ENCODE measurements at places on chromosomes 11 and 22.
A peak's percentile ranks its signal among the peaks of the same experiment; 100 is the strongest.

DNA sequence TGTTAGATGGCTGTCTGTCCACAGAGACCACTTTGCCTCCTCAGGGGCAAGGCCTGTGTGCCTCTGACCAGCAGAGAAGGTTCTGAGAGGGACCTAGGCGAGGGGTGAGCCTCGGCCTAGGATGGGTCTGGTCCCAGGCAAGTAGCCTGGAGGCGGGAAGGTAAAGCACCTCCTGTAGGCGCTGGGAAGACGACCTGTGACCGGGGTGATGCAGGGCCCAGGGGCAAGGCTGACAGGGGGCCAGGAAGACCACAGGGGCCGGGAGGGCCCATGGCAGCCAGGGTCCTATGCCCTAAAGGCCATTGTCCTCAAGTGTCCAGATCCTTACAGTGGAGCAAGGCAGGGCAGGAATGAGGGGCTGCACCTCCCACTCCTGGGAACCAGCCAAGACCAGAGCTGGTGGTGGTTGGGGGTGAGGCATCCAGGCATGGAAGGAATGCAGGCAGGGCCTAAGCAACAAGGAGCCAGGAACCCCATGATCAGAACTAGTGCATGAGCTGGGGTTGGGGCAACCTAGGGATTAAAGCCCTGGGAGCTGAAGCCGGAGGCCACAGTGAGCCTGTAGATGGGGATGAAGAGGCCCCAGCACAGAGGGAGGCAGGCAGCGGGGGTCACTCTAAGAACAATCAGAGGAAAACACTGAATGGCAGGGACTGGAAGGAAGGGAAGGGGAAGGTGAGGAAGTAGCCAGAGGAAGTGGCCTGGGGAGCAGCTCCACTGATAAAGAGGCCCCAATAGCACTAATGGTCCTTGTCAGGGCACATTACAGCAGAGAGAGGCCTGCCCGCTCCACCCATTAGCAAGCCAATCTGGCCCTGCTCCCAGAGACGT, 32.9 kb upstream of the KLHL35 start:
- no peak for DNase-seq
- no peaks in the 10 kb centered on the region for H3K36me3 ChIP-seq
- no peak overlapping the region for H3K27ac ChIP-seq
- H3K27me3 ChIP-seq = no peaks in the 10 kb centered on the region

DNA sequence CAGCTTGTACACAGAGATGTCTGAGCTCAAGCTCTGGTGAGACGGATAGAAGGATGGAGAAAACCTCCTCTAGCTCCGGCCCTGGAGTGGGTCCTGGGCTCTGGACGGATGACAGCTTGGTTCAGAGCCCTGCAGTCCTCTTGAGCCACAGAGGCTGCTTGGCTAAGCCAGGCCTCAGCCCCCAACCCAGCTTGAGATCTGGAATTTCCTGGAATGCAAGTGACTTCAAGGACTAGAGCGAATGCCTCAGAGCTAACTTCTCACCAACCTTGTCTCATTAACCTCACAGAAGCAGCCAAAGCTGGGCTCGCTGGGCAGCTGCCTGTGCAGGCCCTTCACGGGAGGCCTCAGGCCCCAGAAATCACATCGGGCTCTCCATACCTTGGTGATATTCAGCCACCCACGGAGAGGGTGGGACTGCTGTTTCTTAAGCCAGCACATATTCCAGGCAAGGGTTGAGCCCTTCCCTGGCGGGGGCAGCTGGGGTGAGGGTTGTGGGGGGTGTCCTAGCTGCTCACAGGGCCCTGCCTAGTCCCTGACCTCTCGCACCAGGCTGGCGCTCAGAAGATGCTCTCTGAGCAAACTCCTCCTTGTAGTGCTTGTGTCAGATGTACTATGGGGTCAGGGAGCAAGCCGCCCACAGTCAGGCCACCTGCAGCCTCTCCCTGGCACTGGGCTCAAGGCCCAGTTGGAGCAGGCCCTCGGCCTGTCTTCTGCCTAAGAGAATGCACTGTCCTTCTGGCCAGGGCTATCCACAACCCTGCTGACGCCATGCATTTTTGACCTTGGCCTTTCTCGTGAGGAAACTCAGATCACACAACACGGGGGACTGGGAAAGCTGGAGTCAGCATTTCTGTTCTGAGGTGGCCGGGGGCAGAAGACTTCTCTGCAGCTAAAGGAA, 73.6 kb upstream of the TTLL12 start:
- H3K36me3 ChIP-seq = no peaks in the 10 kb centered on the region
- H3K27ac ChIP-seq = no peak overlapping the region
- no peaks in the 10 kb centered on the region for H3K4me1 ChIP-seq
- DNase-seq = no peak

DNA sequence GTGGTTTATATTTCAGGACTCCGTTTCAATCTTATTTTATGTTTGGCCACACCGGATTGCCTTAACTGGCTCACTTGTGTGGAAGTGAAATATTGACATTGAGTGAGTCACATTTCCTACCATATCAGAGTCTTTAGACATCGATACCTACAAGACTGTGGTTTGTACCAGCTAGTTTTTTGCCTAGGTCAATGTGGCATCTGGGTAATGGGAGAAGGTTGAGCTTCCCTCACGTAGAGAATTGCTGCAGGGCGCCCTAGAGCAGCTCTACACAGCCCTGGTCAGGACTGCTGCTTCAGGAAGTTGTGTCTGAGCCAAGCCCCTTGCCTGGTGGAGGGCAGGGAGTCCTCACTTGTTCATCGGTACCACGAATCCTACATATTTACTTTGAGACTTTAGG, 1.6 kb downstream of the GRAMD1B start:
- no peak for DNase-seq
- H3K27ac ChIP-seq = no peak overlapping the region
- no peaks in the 10 kb centered on the region for H3K36me3 ChIP-seq
- H3K4me1 ChIP-seq = no peaks in the 10 kb centered on the region

GRCh38 chr11:20623252-20623651, 23.8 kb downstream of the SLC6A5 start:
- no peak overlapping the region for H3K27ac ChIP-seq
- H3K36me3 ChIP-seq = no peaks in the 10 kb centered on the region
- H3K27me3 ChIP-seq = 0 out of 2 replicates have a peak, but pooled peaks cover 4% of the 10 kb centered on the region
- no peak overlapping the region for H3K4me3 ChIP-seq

DNA sequence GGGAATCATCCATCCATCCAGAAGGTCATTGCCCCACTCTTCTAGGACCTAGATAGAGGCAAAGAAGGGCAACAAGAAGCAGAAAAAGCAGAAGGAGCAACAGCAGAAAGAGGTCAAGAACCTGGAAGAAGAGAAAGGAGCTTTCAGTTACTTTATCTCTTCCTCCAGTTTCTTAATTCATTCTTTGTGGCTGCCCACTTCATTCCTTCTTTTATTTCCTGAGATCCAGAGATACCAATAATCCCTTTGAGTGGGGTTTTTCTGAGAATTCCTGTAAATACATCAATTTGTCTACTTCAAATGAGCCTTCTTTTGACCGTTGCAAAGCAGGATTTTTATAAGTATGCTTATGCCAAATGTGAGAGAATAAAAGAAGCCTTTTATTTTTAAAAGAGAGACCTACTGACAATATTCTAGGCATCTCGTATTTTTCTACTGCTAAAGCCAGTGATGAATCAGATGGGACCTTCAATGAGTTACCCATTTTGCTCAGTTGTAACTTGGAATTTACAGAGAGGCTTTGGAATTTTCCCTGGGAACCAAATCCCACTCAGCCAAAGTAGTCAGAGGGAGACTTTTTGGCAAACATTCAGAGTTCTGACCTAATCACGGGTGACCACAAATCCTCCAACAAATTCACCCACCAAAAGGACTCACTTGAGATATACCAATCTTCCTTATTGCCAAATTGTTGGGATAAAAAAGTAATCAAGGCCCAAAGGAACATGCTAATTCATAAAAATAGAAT, 54.9 kb downstream of the ZC3H12C start:
- DNase-seq = no peak
- H3K27ac ChIP-seq = no peak overlapping the region
- H3K27me3 ChIP-seq = no peaks in the 10 kb centered on the region
- peaks cover 5% of the 10 kb centered on the region for H3K4me1 ChIP-seq
- H3K4me3 ChIP-seq = no peak overlapping the region

DNA sequence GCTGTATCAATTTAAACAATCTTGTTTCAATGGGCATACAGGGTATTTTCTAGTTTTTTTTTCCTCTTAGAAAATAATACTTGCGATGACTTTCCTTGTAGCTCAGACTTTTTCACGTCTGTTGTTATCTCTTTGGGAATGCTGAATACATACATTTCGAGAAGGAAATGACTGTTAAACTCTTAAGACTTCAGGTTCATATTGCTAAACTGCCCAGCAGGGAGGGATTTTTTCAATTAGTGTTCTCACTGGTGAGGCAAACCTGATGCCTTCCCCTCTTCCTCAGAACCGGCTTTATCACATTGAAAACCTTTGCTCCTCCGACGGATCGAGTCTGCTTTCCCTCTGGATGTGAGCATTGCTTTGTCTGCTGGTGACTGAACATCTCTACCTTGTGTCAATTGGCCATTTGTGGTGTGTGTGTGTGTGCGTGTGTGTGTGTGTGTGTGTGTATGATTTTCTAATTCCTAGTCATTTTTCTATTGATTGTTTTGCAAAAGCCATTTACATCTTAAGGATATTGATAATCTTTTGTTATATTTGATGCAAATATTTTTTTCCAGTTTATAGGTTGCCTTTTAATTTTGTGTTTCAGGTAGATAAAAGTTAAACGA, 6.6 kb downstream of the NEAT1 start:
- H3K27ac ChIP-seq = peak overlapping the region; percentile 100
- peaks cover 69% of the 10 kb centered on the region for H3K4me1 ChIP-seq
- H3K27me3 ChIP-seq = no peaks in the 10 kb centered on the region
- no peak for DNase-seq

GRCh38 chr11:77047007-77047927, 13.1 kb downstream of the B3GNT6 start:
- peak overlapping the region; percentile 21 for H3K4me3 ChIP-seq
- no peak overlapping the region for H3K27ac ChIP-seq
- no peaks in the 10 kb centered on the region for H3K36me3 ChIP-seq
- peak; percentile 87 for DNase-seq

- no peak overlapping the region for H3K4me3 ChIP-seq
- peaks cover 11% of the 10 kb centered on the region for H3K4me1 ChIP-seq
- H3K27me3 ChIP-seq = no peaks in the 10 kb centered on the region
- no peak overlapping the region for H3K27ac ChIP-seq
- H3K36me3 ChIP-seq = no peaks in the 10 kb centered on the region
Observed at GRCh38 chr11:102276783-102277182, 40.5 kb upstream of the BIRC3 start.
